ENCODE measurements at places on chromosomes 7 and 10.
A peak's percentile ranks its signal among the peaks of the same experiment; 100 is the strongest.

DNA sequence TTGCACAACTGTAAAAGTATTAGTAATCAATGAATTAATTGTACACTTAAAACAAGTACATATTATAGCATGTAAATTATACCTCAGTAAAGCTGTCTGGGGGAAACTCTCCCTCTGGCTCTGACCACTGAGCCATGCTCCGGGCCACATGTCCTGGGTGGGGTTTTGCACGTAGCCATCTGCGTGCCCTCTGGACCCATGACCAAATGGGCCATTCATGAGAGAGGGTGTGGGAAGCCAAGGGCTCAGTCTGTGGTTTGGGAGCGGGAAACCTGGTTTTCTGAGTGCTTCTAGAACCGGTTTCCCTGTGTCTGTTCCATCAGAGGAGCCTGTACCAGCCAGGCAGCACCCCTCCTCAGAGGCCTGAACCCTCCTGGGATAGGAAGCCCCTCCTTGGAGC, 143.2 kb downstream of the SH3PXD2A start:
- DNase-seq, result no peak

GRCh38 chr7:72286519-72286918, 125.6 kb downstream of the CALN1 start:
- DNase-seq, result no peak

DNA sequence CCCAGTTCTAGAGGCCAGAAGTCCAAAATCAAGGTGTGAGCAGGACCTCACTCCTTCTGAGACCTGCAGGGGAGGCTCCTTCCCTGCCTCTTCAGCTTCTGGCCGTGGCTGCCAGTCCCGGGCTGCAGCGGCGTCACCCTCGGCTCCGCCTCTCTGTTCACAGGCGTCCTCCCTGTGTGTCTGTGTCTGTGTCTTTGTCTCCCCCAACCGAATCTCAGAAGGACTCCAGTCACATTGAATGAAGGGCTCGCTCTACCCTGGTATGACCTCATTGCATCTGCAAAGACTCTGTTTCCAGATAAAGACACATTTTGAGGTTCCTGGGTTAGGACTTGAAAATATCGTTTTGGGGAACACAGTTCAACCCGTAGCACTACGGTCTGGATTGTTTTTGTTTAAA, 33.1 kb upstream of the GALNT11 start:
- DNase-seq, result peak; percentile 47

- DNase-seq, result no peak
Observed at GRCh38 chr10:69414036-69415018, 2.4 kb downstream of the TACR2 start.

GRCh38 chr10:44647877-44648542, 263.1 kb upstream of the CXCL12 start:
- peak; percentile 68 for DNase-seq

- DNase-seq, result no peak
Observed at GRCh38 chr10:101550965-101551364, 37.1 kb downstream of the POLL start.

DNA sequence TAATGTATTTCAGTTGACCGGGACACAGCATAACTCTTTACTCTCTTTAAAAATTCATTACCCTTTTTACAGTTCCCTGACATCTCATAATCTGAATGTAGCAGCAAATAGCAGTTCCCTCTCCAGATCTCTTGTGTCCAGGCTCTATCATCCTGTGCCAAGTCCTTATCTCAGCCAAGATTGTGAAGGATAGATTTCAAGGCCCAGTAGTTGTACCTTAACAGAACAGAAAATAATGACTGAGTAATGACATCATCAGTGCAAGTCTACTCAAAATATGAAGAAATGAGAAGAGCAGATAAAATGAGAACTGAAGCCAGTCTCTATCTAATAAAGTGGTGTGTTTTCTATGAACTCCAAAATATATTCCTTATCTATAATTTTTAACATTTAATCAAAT, 92.6 kb downstream of the TFEC start:
- DNase-seq, result no peak

DNA sequence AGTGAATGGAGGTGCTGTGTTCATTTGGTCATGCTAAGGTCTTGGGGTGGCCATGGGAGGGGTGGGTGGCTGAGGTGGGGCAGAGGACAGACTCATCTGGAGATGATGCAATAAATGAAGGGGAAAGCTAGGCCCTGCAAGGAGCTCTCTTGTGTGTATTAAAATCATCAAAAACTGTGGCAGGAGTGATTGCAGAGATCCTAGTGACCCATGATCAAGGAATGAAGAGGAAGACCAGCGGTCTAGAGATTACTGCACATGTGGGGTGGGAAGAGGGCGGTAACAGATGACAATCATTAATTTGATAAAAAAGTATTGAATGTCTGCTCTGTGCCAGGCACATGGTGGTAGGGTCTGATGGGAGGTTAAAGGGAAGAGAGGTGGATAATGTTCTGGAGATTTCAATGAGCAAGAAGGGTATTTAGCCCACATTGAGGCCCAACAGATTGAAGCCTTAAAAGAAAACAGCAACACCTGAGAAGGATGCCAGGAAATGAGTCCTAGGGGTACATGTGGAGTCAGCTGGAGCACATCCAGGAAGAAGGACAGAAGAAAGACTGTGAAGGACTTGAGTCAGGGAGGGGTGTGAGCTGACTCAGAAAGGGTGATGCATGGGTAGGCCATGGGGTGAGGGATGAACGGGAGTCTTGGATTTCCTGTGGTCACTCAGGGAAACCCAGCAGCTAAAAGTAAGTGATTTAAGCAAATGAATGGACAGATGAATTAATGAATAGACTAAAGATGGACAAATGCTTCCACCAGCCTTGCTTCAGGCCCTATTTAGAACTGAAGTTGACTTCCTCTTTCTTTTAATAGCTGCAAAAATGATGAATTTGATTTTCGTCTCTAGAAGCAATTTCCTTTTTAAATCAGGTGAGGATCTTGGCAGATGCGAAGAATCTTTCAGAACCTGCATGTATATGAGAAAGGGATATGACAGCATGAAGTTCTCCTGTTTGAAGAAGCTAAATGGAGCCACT, 83.1 kb upstream of the IGFBP3 start:
- DNase-seq, result peak; percentile 97

- no peak for DNase-seq
Observed at GRCh38 chr7:138431517-138431916, 28.5 kb upstream of the TRIM24 start.

DNA sequence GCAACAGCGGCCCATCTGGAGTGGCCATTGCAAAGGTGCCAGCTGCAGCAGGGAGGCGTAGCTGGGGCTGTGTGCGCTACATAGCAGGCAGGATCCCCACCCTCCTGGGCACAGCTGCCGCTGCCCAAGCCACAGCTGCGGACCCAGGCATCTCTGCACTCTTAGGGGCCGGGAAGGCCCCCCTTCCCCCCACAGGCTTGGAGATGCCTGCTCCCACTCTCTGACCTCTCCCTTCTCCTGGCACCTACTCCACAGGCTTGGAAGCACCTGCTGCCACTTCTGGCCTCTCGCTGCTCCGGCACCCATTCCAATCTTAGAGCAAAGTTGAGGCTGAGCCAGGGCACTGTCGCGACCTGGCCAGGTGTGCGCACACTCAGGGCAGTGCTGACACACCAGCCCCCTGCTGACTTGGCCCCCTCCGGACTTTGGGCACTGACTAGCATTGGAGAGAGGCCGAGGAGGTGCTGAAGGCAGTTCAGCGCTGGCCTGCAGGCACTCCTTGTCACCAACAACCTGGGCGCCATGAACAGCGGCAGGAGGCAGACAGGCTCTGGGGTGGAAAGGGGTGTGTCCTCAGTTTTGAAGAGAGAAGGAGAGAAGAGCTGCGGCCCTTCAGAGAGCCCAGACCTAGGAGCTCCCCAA, 18.4 kb downstream of the RBM48 start:
- no peak for DNase-seq

DNA sequence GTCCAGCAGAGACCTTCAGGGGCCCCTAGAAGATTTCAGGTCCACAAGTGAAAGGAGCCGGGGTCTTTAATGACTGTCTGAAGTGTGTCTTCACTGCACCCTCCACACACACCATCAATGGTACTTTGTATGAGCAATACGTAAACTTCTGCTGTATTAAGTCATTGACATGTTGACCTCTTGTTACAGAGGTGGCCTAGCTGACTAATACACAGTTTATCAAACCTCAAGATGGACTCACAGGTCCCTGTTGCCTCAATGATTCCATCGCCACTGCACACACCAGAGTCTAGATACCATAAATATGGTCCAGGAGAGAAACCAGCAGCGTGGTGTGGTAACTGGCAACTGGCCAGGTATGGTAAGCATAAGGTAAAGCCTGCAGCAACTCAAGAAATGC, 19.5 kb downstream of the KCNMA1 start:
- DNase-seq, result no peak

DNA sequence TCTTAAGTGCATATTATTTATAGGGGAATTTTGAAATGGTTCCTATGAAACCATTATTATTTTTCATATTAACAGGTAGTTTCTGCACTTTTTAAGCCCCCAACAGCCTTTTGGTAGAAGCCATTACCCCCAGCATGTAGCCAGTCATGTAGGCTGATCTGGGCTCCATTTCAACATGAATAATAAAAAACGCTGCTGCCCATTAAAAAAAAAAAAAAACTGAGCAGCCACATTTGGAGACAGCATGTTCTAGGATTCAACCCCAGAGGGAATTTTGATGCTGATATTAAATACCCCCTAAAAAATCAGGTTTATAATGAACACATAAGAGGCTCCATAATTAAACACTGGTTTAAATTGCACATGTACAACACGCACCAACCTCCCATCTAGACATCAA, 181.3 kb downstream of the RTKN2 start:
- peak; percentile 57 for DNase-seq

DNA sequence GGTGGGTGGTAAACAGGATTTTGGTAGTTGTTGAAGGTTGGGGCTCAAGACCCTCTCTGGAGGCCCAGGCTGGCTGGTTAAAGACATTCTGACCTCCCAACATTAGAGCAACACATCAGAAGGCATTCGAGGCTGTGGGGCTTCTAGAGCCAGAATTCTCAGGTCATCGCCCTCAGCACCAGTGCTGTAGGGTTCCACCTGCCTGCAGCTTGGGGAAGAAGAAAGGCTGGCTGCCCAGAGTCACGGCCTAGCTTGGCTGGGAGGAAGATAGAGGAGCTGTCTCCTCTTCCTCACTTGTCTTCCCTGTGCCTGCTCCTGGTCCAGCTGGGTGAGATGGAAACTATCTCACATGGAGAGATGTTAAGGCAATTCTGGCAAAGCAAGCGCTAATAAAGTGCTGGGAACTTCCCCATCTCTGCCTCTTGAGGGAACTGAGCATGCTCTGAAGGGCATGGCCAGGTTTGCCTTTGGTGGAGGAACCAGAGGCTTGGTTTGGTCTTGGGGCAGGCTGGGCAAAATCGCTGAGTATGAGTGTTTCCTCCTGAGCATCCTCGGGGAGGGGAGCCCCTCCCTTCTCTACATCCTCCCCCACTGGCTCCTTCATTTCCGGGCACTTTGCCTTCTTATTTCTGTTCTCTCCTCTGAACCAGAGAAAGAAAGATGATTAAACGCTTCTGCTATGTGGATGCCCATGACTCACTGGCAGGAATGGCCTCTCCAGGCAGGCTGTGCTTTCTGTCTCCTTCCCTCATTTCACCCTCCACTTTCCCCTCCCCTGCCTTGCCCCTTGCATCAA, 509.0 kb upstream of the PODXL start:
- peak; percentile 96 for DNase-seq

DNA sequence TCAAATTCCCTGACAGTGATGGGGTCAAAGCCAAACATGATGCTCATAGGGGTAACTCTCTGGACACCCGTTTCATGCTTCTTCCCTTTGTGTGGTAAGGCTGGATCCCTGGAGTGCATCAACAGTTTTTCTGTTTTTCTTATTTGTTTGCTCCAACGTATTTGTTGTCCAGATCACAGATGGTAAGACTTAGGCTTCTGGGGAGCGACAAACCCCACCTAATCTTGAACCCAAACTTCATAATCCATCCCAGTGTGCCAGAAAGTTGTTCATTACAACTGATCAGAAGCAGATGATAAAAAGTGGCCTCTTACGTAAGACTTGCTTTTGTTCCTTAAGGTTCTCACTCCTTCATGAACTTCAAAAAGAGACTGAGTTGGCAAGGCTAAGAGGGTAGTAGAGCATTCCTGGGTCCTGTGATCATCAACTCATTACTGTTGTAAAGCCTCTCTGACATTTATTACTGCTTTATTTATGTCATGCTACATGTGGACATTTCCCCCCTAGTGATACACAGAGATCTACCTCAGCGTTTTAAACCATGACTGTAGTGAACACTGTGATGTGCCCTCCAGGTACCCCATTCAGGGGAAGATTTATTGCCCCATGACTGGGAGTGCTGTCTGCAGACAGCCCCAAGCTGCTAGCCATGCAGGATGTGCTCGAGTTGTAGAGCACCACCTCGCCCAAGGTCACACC, 125.6 kb downstream of the CCDC71L start:
- DNase-seq, result peak; percentile 45

GRCh38 chr7:50181081-50181480, 88.0 kb upstream of the ZPBP start:
- DNase-seq, result no peak

- no peak for DNase-seq
Observed at GRCh38 chr10:89873055-89873454, 171.7 kb downstream of the KIF20B start.

DNA sequence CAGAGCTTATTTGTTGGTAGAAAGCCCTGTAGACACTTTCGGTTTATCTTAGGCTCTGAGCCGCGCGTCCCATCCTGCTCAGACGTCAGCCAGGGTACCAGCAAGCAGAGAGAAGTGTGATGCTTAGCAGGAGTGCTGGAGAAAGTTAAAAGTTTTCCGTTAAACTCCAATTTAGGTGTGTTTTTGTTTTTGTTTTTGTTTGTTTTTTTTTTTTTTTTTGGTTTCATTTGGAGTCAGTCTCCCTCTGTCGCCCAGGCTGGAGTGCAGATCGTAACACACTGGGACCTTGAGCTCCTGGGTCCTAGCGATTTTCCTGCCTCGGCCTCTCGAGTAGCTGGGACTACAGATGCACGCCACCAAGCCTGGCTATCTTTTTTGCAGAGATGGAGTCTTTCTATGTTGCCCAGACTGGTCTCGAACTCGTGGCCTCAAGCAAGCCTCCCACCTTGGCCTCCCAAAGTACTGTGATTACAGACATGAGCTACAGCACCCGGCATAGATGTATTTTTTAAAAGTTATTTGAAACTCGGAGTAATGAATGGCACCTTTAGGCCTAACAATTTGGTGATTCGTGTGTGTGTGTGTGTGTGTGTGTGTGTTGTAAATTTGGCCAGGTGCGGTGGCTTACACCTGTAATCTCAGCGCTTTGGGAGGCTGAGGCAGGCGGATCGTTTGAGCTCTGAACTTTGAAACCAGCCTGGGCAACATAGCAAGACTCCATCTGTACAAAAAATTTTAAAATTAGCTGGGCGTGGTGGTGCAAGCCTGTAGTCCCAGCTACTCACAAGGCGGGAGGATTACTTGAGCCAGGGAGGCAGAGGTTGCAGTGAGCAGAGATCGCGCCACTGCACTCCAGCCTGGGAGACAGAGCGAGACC, 1.3 kb upstream of the HIP1 start:
- DNase-seq, result peak; percentile 71

GRCh38 chr10:32055478-32056135, 618 bp downstream of the KIF5B start:
- DNase-seq, result peak; percentile 49

- DNase-seq, result peak; percentile 12
Observed at GRCh38 chr7:143299840-143300239, 11.7 kb downstream of the CASP2 start.
